ENCODE measurements at places on chromosomes 16 and 17.

DNA sequence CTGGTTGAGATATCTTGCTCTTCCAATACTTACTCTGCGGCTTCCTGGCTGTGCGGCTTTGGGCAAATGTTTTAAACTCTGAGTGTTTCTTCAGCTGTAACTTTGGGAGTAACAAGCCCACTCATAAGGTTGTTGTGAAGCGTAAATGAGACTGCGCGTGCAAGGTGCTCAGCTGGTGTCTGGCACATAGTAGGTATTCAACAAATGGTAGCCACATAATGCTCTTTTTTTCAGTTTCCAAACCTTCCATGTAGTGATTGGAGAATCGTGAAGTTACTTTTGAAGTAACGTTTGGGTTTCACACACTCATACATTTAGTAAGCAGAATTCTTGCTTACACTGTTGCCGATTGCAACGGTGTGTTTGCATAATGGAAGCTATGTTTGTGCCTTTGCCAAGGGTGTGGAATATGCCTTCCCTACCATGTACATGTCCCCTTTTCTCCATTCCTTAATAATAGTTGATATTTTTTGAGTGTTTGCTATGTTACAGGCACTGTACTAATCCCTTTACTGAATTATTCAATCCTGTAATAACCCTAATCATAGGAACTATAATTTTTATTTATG lies 829 bp downstream of the DHRS7B start:
- DNase-seq, result no peak

DNA sequence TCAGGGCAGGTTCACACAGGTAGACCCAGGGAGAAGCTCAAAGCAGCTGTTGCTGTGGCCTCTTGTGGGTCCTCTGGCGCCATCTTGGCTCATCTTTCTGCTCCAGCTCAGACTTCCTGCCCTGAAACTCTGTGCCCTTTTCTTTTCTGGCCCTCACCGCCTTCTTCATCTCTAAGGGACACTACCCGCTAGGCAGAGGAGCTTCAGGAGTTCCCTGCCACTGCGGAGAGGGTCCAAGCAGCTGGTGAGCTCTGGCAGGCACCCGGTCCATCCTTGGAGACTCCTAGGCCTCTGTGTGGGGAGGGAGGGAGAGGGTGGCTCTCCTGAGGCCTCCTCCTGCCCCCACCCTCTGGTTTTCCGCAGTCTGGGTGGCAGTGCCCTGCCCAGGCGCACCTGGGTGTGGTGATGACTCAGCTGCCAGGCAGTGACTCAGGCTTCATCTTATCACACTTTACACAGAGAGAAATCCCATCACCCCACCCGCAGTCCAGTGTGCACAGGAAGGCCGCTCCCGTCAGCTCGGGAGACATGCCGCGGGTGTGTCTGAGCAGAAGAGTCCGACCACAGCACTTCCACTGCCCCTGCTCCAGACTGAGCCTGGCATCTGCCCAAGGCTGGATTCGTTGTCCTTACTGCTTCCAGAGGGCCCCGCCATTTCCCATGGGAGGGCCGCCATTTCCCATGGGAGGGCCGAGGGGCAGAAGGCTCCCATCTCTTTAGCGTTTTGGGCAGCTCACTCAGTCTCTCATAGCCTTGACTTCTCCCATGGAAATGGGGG lies 7.3 kb downstream of the NT5C start:
- DNase-seq, result peak; percentile 46

GRCh38 chr16:74465851-74466685 lies 44.8 kb upstream of the CLEC18B start:
- DNase-seq, result no peak

- DNase-seq, result no peak
Measured at GRCh38 chr16:55391760-55392375, 67.9 kb downstream of the IRX6 start.

- peak; percentile 85 for DNase-seq
Measured at GRCh38 chr17:8409966-8410882, 12.6 kb upstream of the RNF222 start.
